ENCODE measurements at places on chromosomes 12 and 14.

- no peak for DNase-seq
Observed at GRCh38 chr14:69261761-69262331, 1.9 kb downstream of the GALNT16 start.

GRCh38 chr12:14950421-14950820 is 11.0 kb downstream of the ARHGDIB start:
- DNase-seq: no peak

GRCh38 chr12:116861320-116861719 is 19.9 kb downstream of the HRK start:
- peak; percentile 71 for DNase-seq

GRCh38 chr12:124964836-124965462 is 24.0 kb downstream of the DHX37 start:
- DNase-seq: no peak

DNA sequence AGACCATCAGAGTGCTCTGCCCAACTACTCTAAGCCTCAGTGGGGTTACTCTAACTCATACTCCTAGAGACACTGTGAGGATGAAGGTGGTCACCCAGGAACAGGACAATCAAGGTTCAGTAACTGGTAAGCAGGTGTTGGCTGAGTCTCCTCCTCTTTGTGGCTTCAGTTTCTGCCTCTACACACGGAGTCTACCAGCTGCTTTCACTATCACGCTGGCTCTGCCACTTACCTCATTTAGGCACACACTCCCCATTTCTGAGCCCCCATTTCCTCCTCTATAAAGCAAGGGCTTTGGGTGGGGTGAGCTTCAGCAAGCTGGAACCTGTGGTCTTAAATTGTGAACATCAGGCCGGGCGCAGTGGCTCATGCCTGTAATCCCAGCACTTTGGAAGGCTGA is 7.3 kb upstream of the TCHP start:
- DNase-seq: no peak

DNA sequence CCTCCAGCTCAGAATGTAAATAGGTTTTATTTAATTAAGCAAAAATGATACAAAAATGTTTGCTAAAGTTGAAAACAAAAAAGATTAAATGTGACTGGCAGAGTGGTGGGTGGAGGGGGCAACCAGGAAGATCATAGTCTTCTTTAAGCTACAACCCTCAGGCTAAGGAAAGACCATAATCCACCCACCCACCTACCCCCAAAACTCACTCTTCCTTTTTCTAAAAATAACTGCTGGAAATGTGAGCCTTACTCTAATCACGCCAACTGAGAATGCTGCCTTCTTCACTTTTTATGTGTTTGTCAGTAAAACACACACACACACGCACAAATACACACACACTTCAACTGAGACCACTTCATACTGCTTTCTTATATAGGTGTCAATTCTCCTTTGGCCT is 230.0 kb upstream of the EGLN3 start:
- no peak for DNase-seq

Measured in AG04449 (cell line).